ENCODE measurements at places on chromosomes 4 and X.

DNA sequence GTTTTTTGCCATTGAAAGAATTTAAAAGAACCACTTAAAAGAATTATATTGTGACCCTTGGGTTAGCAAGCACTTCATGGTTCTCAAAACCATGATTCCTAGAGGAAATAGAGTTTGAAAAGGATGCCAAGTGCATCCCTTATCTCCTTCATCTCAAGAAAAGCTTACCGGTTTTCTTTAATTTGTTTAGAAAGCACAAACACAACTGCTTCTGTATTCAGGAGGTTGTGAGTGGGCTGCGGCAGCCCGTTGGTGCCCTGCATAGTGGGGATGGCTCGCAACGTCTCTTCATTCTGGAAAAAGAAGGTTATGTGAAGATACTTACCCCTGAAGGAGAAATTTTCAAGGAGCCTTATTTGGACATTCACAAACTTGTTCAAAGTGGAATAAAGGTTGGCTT, 13.5 kb downstream of the HHIP start:
- DNase-seq: no peak

GRCh38 chr4:7679406-7680040, 244.8 kb upstream of the PSAPL1 start:
- no peak for DNase-seq

- DNase-seq: no peak
Measured at GRCh38 chr4:115171220-115171619, 57.8 kb upstream of the NDST4 start.

DNA sequence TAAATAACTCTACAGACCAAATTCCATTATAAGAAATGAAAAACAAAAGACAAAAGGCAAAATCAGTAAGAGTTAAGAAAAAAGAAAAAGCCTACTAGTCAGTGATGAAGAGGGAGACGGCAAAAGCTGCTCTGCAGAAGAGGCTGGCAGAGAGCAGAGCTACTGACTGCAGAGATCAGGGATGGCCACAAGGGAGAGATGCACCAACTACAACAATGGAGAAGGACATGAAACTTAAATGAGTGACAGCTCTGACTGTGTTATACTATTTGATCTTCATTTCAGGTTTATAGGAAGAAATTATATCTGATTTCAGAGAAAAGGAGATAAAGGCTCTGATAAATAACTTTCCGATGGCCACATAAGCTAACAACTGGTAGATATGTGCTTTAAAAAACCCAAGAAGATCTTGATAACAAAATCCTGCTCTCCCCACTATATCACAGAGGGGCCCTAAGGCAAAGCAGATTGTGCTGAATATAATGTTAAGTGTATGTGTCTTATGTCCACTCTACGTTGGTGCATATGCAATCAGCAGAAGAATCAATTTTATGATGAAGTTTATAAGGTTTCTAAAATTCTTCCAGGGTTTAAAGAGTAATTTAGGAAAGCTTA, 58.4 kb upstream of the COX18 start:
- no peak for DNase-seq

DNA sequence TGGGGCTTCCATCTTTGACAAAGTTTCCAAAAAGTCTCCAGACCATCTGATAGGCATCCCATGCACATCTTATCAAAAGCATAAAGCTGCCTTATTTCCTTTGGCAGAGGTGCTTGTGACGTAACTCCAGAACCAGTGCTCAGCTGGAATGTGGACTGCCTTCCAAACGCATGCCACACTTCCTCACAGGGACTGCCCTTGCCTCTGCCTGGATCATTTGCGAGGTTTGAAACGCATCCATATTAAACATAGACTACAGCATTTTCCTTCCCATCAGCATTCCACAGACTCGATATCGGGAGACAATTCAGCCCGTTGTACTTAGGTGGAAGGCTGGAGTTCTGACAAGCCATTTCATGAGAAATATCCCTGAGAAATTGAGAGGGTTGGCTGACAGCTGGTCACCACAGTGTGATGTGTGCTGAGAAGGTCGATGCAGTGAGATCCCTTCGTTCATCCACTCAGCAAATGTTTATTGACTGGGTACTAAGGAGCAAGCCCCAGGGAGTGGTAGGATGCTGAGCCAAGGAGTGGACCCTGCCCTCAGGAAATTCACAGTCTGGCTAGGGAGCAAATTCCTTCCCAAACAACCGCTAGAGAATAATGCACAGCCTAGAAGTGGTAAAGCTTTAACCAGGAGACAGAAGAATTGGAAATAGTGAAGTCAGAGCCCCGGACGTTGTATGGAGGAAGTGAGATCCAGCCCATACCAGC, 376.0 kb downstream of the BCOR start:
- no peak for DNase-seq

- no peak for DNase-seq
Measured at GRCh38 chrX:100874325-100874724, at the start of gene NOX1. NOX1 (minus strand) TSS chrX:100874359; CDS start chrX:100874139, 220 bp downstream.

GRCh38 chr4:182975806-182976205, 58.6 kb upstream of the DCTD start:
- no peak for DNase-seq

DNA sequence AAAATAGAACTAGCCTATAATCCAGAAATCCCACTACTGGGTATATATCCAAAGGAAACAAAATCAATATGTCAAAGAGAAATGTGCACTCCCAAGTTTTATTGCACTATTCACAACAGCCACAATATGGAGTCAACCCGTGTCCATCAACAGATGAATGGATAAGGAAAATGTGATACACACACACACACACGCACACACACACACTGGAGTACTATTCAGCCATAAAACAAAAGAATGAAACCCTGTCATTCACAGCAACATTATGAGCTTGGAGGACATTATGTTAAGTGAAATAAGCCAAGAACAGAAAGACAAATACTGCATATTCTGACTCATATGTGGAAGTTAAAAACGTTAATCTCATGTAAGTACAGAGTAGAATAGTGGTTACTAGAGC, 5.8 kb upstream of the FHL1 start:
- DNase-seq: no peak

GRCh38 chrX:31279359-31279758, 207.5 kb upstream of the FTHL17 start:
- no peak for DNase-seq

GRCh38 chr4:75344915-75345314, 169.3 kb downstream of the RCHY1 start:
- no peak for DNase-seq

DNA sequence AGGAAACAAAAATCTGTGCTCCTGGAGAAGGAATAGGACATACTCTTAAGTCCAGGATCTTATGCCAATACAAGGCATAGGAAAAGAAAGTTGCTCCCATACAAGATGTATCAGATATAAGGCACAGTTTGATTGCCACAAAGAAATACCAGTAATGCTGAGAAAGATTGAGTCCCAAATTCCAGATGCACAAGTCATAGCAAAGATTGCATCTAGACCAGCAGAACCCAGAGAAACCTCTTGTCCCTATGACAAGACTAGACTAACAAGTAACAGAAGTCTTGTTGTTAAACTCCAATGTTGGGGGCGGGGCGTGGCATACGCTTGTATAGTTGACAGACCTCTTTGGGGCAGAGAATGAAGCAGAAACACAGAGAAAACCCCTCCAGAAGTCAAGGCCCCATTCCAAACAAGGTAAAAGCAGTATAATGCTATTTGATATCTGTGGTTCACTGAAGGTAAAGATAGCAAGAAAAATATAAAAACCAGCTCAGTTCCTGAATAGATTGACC, 671.5 kb upstream of the GRIA3 start:
- no peak for DNase-seq

DNA sequence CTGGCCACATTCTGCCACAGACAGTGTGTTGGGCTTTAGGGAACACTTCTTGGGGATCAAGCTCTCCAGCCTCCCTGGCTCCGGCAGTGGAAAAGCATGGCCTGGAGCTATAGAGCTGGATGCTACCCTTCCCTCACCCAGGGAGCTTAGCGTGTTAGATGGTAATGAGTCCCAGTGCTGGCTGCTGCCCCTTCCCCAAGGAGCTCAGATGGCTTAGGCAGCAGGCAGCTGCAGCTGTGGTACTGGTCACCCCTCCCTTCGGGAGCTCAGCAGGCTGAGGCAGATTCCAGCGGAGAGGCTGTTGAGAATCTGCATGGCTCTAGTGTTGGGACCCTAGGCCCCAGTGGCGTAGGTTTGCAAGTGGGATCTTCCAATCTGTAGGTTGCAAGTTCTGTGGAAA, 19.5 kb downstream of the TMEM144 start:
- DNase-seq: no peak

GRCh38 chrX:1384658-1385252, 7.2 kb downstream of the SLC25A6 start:
- no peak for DNase-seq

GRCh38 chr4:168908093-168908492, 102.0 kb downstream of the CBR4 start:
- DNase-seq: no peak

Measured in NCI-H524 treated with DMSO at 0.1 percent for 48 hours (cell line).